ENCODE measurements at places on chromosomes 7 and 10.

- no peak for DNase-seq
Measured at GRCh38 chr10:13792006-13792405, 205.2 kb downstream of the PRPF18 start.

- DNase-seq = no peak
Measured at GRCh38 chr10:6766131-6766801, 186.2 kb upstream of the PRKCQ start.

DNA sequence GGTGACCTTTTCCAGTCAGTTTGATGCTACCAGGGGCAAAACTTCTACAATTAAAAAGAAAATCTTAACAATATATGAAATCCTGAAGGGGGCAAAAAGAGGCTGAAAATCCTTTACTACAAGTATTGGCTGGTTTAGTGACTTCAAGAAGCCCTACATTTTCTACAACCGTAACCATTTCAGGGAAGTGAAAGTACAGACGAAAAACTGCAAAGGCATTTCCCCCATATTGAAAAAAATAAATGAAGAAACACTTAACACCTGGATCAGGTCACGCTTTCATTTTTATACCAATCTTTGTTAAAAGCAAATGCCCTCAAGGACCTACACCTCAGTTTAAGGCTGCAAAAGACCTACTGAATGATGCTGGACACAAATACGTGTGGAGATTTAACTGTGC, 38.6 kb downstream of the IL6 start:
- no peak for DNase-seq

DNA sequence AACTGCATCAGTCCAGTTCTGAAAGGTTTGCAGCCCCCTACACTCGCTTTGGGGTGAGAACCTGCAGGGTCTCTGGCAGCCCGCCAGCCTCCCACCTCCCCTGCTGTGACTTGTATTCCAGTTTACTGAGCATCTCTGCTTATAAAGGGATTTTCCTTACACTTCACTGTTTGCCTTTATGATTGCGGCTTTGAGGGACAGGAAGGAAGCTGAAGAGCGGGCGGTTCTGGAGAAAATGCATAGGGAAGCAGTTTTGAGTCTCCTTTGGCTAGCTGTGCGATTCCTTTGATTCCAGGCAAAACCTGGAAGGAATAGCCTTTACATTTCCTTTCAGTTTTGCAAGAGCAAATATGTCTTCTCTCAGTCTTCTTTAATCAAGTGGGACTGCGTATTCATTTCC, 65.0 kb upstream of the TRIM8 start:
- no peak for DNase-seq

GRCh38 chr10:93773705-93774104, 16.0 kb downstream of the LGI1 start:
- DNase-seq = no peak

DNA sequence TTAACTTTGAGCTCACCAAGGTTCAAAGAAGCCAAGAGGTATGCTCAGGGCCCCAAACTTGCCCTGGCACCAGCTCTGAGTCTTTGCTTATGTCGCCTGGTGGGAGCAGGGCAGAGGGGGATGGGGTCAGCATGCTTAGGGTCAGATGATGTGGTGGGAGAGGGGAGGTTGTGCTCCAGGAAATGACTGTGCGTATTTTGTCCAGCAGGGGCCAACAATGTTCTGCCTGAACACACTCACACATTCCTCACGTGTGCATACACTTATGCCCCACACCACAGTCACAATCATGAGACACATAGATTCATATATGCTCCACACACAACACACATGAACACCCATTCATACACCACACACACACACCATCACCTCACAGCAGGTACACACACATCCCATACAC, 4.4 kb upstream of the RAMP3 start:
- DNase-seq = no peak
